Caki2 (cell line): ENCODE measurements at places on chromosomes 11 and 22. TPM values are rescaled to one million over a fixed set of nuclear protein-coding genes. Genes with fewer than 3 reads are reported as not detected.

GRCh38 chr11:69666752-69667536 is 8.2 kb downstream of the LTO1 start:
- DNase-seq, result no peak

The RAG1 gene
- 0.41 TPM in 1 of 2 replicates, not detected in the other for total RNA-seq

The DNAJB7 gene
- not detected in 2 replicates for total RNA-seq

GRCh38 chr11:9947231-9947864 is 283.5 kb downstream of the SWAP70 start:
- DNase-seq, result no peak

GRCh38 chr11:88295028-88295427 is 42.5 kb downstream of the CTSC start:
- DNase-seq, result no peak

The NPAS4 gene
- not detected in 2 replicates for total RNA-seq

- DNase-seq, result no peak
Observed at GRCh38 chr11:12150831-12151382, 40.5 kb downstream of the MICAL2 start.

GRCh38 chr11:58837707-58838388 is 6.7 kb downstream of the GLYATL2 start:
- DNase-seq, result no peak

DNA sequence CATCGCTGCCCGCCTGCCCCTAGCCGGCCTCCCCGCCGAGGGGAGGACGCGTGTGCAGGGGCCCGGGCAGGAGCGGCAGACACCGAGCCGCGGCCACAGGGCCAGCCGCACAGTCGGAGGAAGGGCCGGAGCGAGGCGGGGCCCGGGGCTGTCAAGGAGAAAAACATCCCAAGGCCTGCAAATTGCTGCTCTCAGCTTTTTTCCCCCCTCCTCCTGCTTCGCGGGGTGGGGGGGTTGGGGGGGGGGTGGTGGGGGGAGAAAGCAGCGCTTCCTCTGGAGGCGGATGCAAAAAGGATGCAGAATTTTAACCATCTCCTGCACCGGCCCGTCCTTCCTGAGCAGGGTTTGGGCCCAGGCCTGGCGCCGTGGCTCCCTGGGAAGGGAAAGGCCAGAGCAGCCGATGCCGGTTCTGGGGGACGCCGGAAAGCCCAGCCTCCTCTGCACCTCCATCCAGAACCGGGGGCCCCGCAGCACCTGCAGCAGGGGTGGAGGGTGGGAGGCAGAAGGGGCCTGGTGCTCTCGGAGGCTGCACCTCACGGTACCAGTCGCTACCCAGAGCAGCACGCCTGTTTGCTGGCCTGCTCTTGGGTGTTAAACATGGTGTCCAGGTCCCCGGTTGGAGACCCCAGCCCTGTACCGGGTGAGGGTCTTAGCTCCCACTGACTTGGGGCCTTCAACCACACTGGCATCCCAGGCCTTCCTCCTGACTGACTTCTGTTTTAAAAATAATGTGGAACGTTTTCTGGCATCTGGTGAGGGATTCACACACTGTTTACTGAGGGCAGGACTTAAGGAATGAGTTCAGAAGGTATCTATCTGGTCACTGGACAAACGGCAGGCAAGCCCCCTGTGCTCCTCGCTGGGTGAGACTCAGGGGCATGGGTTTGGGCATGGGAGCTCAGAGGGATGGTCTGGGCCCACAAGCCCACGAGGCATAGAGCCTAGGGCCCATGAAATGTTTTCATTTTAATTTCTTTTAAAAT is 77.4 kb upstream of the WNT7B start:
- peak; percentile 82 for DNase-seq

DNA sequence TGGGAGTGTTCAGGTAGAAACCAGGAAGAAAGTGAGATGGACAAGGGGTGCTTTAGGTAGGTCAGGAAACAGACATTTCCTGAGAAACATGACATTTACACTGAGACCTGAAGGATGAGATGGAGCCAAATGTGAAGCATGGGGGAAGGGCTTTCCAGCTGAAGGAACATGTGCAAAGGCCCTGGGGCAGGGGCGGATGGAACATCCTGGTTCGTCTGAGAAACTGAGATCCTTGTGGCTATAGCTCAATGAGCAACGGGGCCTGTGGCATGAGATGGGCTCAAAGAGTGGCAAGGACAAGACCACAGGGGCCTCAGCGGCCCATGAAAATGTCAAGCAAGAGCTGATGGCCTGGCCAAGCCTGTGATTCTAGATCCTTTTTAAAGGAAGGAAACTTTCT is 127.4 kb downstream of the DSCAML1 start:
- no peak for DNase-seq

The RBM4B gene
- 8.5 and 29.2 TPM in 2 replicates for total RNA-seq

DNA sequence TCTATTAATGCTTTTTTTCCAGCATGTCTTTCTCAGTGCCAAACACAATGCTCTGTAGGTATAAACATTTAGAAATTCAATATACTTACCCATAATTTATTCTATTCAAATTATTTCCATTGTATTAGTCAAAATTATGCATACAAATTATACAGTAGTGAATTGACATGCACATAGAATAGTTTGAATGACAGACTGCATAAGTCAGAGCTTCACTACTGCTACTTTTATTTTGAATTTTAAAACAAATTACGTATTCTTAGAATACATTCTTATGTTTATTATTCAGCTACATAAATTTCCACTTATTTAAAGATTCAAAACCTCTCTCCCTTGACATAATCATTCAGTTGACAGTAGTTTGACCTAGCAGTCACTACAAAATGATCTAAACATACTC is 808.0 kb upstream of the CCDC179 start:
- no peak for DNase-seq

DNA sequence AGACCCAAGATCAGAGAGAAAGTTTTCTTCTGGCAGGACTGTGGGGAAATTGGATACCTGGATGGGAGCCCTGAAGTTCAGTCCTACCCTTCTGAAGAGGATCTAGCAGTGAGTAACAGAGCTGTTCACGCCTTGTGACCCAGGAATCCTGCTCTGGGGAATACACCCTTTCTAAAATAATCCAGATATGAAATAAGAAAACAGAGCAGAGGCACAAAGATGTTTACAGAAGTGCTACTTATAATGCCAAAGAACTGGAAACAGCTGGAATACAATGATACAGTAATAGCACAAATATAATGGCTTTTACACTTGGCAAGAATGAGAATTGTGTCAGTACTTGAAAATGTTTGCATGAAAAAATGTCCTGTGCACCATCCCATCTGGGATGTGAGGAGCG is 304.0 kb upstream of the NARS2 start:
- no peak for DNase-seq

DNA sequence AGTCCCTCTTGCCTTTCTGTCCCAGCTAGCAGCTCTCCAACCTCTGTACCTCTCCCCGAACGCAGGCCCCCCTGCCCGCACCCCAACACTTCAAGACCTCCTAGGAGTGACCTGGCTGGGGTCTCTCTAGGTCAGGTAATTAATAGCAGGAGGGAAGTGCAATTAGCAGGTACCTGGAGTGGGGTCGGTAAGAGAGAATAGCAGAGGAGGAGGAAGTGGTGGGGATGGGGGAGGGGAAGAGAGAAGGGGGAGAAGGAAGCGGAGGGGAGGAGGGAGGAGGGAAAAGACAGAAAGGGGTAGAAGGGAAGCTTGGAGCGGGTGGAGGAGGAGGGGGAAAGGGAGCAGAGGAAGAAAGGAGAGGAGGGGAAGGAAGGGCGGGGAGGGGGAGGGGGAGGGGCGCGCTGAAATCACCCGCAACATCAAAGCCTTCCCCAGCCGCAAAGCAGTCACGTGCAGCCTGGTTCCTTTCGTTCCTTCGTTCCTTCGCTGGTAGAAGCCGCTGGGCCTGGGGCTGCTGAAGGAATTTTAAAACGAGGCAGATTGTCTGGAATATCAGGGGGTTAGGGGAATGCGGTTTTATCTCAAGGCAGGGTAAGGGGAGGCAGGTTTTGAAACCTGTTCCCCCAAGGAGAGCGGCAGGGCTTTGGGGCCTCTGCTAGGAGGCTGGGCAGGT is 29.3 kb upstream of the TCF20 start:
- DNase-seq, result no peak

The GGTLC2 gene
- 1.8 TPM in 1 of 2 replicates, not detected in the other for total RNA-seq

The PATE4 gene
- total RNA-seq, result not detected in 2 replicates

DNA sequence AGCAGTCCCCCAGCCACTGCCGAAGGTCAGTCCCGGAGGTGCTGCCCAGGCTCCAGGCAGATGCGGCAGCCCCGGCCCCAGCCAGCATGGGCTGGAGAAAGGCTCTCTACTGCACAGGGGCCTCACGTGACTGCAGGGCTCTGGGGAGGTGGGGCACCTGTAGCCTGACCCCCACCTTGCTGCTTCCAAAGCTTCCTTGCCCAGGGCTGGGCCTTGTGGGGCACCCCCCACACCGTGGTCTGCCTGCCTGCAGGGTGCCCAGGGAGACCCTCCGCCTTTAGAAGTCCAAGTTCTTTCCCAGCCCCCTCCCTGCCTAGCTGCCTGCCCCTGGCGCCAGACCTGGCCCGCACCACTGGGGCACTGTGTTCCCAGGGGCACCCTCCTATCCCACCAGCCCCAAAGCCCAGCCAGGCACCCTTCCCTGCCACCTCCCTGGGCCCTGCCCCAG is 28.4 kb upstream of the TXNRD2 start:
- no peak for DNase-seq

The RPS6KA4 gene
- 39.0 and 59.4 TPM in 2 replicates for total RNA-seq

GRCh38 chr11:127643268-127644058 is 642.9 kb upstream of the KIRREL3 start:
- DNase-seq, result no peak

The AMBRA1 gene
- 21.0 and 28.1 TPM in 2 replicates for total RNA-seq

- DNase-seq, result no peak
Observed at GRCh38 chr11:2530131-2530854, 85.5 kb downstream of the KCNQ1 start.

The SAA2 gene
- not detected in 2 replicates for total RNA-seq

The NCR3LG1 gene
- total RNA-seq, result 1.8 TPM in 2 replicates

GRCh38 chr11:1807264-1807995 is 27.4 kb upstream of the SYT8 start:
- no peak for DNase-seq

- no peak for DNase-seq
Observed at GRCh38 chr22:49561338-49561737, 266.3 kb downstream of the BRD1 start.

DNA sequence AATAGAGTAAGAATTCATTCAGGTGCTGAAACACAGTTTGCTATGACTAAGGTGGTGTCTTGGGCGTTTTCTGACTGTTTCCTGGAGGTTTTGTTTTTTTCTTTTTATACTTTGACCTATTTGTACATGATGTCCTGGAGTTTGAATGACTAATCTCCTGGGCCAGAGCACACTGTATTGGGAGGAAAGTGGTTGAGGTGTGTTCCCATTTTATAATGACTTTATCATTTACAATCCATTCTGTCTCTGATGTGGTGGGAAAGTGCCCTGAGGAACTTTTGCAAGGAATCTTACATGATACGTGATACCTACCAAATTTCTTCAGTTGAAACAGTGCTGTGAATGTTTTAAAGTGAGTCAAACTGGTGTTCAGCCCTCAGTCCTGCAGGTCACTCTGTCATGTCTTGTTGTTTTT is 80.8 kb downstream of the TNRC6B start:
- DNase-seq, result peak; percentile 76

The SHANK3 gene
- total RNA-seq, result 1.1 and 2.3 TPM in 2 replicates

The PLEKHA7 gene
- total RNA-seq, result 20.2 and 41.0 TPM in 2 replicates

- DNase-seq, result no peak
Observed at GRCh38 chr11:119422809-119423508, at the start of gene THY1. THY1 (minus strand) TSS chr11:119423172; CDS start chr11:119420905, 2,267 bp downstream.

GRCh38 chr11:111355956-111356659 is 23.0 kb downstream of the POU2AF1 start:
- no peak for DNase-seq

GRCh38 chr22:44273175-44273574 is 39.6 kb downstream of the SHISAL1 start:
- DNase-seq, result no peak

- no peak for DNase-seq
Observed at GRCh38 chr11:61505640-61506155, 2.9 kb upstream of the LRRC10B start.

- DNase-seq, result no peak
Observed at GRCh38 chr11:47467357-47467756, 18.4 kb upstream of the RAPSN start.

GRCh38 chr22:40040927-40041326 is 46.2 kb downstream of the FAM83F start:
- DNase-seq, result peak; percentile 59

GRCh38 chr22:22960307-22960706 is 72.7 kb downstream of the IGLL5 start:
- no peak for DNase-seq

- DNase-seq, result peak; percentile 41
Observed at GRCh38 chr11:66142370-66143263, 72.5 kb downstream of the PACS1 start.

- DNase-seq, result peak; percentile 18
Observed at GRCh38 chr11:85680897-85681296, 5.1 kb downstream of the CCDC89 start.

The GLYAT gene
- not detected in 2 replicates for total RNA-seq

The CRYBB2 gene
- not detected in 2 replicates for total RNA-seq

- DNase-seq, result no peak
Observed at GRCh38 chr11:119478711-119479285, 55.8 kb upstream of the THY1 start.

GRCh38 chr22:38956551-38956950 is 858 bp upstream of the APOBEC3A start:
- DNase-seq, result no peak

The TRPM5 gene
- total RNA-seq, result not detected in 2 replicates

DNA sequence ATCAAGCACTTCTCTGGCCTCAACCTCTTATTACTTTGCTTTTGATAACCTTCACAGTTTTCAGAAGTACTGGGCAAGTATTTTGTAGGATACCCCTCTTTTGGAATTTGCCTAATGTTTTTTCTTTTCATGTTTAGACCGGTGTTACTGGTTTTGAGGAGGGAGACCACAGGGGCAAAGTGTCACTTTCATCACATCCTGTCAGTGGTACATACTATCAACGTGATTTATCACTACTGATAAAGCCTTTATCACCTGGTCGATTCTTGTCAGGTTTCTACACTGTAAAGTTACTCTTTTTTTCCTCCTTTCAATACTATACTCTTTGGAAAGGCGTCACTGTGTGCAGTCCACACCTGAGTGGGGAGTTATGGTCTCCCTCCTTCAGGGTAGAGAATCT is 26.7 kb downstream of the QSER1 start:
- DNase-seq, result no peak

The ZNF280B gene
- total RNA-seq, result 1.6 and 2.7 TPM in 2 replicates

DNA sequence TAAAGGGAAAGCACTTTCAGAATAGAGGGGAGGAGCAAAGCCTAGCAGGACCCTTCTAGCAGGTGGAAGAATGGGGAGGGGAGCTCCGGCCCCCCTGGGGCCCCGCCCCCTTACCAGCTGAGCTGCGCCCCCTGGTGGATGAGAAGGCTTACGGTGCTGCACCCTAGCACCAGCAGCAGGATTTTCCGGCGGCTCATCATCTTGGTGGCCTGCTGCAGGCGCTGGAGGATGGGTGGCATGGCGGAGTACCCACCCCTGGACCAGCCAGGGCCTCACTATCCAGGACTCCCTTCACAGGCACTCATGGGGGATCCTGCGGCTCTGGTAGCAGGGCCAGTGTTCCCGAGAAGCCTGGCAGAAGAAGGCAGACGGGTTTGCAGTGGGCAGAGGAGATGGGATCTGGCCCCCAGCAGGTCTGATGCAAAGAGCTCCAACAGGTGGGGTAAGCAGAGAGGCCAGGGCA is 3.8 kb downstream of the GAL3ST3 start:
- DNase-seq, result peak; percentile 39

- peak; percentile 45 for DNase-seq
Observed at GRCh38 chr11:65431451-65432099, 9.0 kb downstream of the NEAT1 start.
